ENCODE measurements at places on chromosomes 7 and 10.

- no peak for DNase-seq
Measured at GRCh38 chr7:30930621-30931020, 19.0 kb downstream of the AQP1 start.

DNA sequence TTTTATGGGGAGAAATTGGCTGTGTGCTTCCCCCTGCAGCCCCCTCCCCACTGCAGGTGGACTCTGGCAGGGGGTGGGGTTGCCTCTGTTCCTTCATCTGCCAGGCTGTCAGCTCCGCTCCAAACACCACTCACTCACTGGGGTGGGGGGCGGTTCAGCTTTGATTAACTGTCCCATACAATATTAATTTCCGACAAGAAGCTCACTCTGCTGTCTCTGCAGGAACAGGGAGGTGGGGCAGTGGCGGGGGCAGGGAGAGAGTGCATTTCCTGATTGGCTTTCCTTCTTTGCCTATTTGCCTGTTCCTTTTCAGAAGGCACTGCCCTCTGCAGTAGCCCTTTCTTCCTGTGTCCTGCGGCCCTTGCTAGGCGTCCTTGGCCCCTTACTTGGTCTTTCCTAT is 500.8 kb downstream of the PLXNA4 start:
- no peak for DNase-seq

DNA sequence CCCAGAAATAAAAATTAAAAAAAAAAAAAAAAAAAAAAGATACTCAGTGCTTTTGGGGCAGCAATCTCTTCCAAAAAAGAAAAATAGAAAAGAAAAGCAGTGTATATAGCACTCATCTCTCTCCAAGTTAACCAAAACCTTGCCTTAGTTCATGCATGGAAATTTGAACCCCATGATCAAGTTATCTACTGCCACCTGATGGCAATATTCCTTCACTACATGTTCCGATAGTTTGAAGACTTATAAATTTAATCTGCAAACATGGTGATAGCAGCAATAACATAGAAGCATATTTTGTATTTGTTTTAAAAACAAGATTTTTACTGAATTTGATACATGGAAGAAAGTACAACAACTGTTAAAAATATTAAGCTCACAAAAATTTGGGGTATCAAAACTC is 48.6 kb upstream of the SLIT1 start:
- DNase-seq: no peak

- no peak for DNase-seq
Measured at GRCh38 chr10:11782793-11783557, 40.2 kb upstream of the PROSER2 start.

DNA sequence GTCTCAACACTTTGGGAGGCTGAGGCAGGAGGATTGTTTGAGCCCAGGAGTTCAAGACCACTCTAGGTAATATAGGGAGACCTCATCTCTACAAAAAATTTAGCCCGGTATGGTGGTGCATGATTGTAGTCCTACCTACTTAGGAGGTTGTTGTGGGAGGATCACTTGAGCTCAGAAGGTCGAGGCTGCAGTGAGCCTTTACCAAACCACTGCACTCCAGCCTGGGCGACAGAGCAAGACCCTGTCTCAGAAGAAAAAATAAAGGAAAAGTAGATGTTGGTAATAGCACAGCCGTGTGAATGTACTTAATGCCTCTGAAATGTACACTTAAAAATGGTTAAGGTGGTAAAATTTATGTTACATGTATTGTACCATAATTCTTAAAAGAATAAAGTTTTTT is 25.3 kb downstream of the TIMM23 start:
- no peak for DNase-seq

GRCh38 chr7:155684543-155684942 is 40.1 kb downstream of the RBM33 start:
- no peak for DNase-seq

- DNase-seq: no peak
Measured at GRCh38 chr7:149459540-149460452, 1.1 kb downstream of the ZNF777 start.

- DNase-seq: no peak
Measured at GRCh38 chr10:95275726-95276366, 15.0 kb downstream of the PDLIM1 start.

- DNase-seq: no peak
Measured at GRCh38 chr7:16636555-16637101, 8.9 kb downstream of the ANKMY2 start.

GRCh38 chr7:128299109-128299607 is 44.5 kb downstream of the RBM28 start:
- no peak for DNase-seq

GRCh38 chr7:4960363-4960762 is 1.4 kb upstream of the MMD2 start:
- no peak for DNase-seq

DNA sequence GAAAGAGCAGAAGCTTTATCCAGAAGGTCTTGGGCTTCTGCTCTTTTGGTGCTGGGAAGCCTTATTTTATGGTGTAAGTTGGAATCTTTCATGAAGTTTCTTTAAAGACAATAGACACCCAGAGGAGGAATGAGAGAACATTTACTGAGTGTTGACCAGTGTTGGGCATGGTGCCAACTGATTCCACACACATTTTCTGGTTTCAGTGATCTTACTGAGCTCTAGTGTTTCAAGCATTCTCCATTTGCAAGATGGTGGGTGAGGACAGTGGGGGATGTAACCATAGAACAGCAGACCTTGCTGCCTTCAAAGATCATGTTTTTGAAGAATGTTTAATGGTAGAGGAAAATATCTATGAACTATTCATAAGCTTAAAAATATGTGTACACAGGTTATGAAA is 114.6 kb downstream of the LRMDA start:
- DNase-seq: no peak

DNA sequence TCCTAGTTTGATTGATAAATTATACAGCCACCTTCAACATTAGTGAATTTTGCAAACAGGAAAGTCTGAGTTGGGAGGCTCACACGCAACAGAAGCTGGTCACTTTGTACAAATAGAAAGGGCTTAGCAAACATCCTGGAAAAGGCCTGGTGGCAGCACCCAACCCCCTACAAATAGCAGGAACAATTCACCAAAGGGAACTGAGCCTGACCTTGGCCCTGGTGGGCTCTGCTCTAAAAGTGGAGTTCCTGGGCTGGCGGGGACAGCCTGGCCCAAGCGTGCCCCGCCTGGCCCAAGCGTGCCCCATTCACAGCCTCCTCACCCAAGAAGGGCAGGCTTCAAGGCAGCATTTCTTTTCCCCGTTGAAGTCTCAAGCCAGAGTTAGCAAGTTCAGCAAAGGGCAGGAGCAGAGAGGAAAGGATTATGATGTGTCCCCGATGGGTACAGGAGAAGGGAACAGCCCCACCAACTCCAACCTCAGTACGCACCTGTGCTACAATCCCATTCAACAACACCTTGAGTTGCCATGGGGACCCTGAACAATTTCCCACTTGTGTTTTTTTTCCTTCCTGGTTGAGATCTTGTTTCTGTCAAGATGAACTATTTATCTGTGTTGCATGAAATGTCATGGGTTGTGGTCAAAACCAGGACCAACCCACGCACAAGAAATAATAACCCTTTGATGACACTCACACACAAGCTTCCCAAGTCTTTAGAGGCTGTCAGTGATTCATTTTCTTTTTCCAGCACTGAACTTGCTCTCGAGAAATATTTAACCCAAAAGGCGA is 43.4 kb downstream of the RGS10 start:
- no peak for DNase-seq

GRCh38 chr7:65840446-65840845 is 32.4 kb upstream of the VKORC1L1 start:
- DNase-seq: no peak

DNA sequence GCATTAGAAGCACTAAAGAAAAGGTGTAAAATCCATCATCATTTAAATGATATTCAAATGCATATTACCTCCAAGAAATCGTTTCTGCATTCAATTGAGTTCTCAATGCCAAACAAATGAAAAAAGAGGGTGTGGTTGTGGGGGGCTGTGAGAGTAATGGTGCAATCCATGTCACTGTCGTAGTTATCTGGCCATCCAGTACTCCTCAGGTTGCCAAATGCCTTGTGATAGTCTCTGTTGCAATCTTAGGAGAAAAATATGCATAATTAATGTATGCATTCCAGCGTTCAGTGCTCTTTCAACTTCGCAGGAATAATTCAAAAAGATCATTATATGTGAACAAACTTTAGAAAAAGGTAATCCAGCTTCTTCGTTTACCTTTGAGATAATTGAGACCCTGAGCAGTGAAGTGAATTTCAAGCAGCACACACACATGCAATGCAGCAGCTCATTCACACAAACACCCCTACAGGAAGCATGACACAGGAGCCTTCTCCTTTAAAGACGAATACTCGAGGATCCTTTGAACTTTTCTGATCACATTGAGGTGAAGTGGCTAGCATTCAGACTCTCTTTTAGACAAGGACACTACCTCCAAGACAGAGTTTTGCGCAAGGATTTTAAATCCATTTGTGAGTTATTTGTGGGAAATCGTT is 73.4 kb downstream of the OR13A1 start:
- no peak for DNase-seq

DNA sequence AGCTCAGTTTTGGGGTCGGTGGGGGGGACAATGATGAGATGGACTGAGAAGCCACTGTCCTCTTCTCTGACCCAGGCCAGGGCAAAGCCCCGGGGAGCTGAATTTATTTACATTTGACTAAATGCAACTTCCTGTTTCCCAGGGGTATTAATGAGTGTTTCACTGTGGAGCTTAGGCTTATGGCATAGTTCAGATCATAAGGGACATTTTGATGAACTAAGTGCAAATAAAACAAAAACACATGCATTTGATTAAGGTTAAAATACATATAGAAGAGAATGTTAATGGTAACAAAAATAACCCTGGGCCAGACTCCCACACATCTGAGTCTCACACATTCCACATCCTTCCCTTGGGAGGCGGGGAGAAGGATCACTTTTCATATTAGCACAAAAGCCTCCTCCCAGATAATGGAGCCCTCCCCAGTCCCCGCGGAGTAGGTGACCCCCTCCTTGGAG is 320.6 kb downstream of the FRMD4A start:
- DNase-seq: no peak

DNA sequence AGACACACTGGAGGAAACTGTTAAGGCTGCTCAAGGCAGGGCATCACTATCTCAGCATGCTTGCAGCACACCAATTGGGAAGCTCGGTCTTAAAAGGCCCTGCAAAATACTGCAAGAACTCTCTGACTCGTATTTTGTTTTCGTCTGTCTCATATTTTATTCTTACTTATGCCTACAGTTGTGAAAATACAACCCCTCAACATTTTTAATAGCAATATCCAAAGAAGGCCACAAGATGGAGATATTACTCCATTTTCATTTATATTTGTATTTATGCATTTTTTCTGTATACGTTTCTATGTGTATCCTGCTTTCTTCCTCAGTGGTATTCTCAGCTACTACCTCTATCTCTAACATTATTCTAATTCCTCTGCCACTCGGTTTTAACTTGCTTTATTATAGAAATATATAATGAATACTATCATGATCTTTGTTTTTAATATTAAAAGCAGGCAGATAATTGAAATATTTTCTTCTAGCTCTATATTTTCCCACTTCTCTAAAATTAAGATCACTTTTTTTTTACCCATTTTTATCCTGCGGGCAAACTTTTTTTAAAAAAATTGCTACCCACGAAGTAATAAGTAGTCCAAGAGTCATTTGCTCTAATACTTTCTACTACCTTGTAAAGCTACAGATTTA is 10.0 kb downstream of the DNAJC1 start:
- no peak for DNase-seq

GRCh38 chr7:106365252-106366005 is 80.6 kb upstream of the NAMPT start:
- no peak for DNase-seq

- DNase-seq: no peak
Measured at GRCh38 chr7:47496056-47496665, 85.8 kb downstream of the TNS3 start.

GRCh38 chr7:83574616-83575015 is 74.3 kb downstream of the SEMA3E start:
- DNase-seq: no peak

GRCh38 chr10:30455816-30456215 is 21.8 kb downstream of the MAP3K8 start:
- DNase-seq: no peak

- DNase-seq: peak; percentile 17
Measured at GRCh38 chr10:24866604-24867583, 85.5 kb downstream of the PRTFDC1 start.

- no peak for DNase-seq
Measured at GRCh38 chr7:420142-421093, 99.2 kb downstream of the PDGFA start.

DNA sequence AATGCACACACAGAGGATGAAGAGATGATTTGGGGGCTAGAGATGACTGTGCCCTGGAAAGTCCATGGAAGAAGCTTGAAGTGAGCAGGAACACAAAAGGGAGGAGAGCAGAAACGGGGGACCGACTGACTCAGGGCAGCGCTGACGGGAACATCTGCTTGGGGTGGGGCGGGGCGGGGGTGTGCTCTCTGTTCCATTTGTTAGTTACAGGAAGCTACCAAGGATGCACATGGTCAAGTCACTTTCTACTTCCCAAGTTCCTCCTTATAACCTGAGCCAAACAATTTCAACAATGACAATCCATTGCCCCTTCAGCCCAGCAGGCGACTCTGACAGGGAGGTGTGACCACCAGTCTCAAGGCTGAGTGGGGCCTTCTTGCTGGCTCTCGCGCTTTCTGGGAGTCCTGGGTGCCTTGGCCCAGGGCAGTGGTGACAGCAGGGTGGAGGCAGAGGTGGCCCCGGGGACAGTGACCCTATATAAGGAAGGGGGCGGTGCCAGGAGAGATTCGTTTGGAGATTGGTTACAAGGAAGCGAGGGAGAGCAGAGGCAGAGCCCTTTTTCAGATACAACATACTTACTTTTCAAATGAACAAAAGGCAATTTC is 39.6 kb downstream of the CLEC2L start:
- no peak for DNase-seq

GRCh38 chr10:10828623-10829022 is 189.0 kb upstream of the CELF2 start:
- no peak for DNase-seq

DNA sequence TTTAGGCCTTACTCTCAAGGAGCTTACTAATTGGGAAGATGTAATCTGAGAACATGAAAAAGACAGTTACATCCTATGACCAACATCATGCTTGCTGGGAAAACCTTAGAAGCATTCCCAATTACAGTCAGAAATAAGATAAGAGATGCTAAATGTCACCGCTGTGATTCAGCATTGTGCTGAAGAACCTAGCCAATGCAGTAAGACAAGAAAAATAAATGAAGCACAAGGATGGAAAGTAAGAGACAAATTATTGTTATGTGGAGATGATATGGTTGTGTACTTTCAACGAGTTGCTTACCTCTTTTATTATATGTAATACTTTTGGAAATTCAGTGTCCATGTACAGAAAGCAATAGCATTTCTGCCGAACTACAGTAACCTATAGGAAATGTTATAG is 104.8 kb downstream of the RBM20 start:
- DNase-seq: no peak

- DNase-seq: no peak
Measured at GRCh38 chr10:48292616-48293015, 13.9 kb upstream of the MAPK8 start.

Data from C1 segment of cervical spinal cord (tissue), 14 donors.